ENCODE measurements at places on chromosomes 7 and 10.

DNA sequence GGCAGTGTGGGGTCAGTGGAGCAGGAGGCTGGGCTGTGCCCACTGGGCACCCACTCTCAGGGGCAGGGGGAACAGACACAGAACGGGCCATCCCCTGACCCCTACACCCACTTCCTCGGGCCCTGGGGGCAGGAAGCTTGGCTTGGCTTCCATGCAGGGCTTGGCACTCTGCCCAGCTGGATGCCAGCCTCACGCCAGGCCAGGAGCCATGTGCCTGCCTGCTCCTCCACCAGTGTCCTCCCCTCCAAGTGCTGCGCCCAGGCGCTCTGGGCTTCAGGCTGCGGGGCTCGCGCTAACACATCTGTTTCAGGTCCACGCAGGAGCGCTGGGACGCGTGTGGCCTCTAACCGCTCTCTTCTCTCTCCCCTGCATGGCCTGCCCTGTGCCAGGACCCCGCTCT, 12.7 kb downstream of the LDB3 start:
- no peak for DNase-seq

GRCh38 chr10:106714734-106715555, 449.6 kb downstream of the SORCS1 start:
- DNase-seq, result no peak

DNA sequence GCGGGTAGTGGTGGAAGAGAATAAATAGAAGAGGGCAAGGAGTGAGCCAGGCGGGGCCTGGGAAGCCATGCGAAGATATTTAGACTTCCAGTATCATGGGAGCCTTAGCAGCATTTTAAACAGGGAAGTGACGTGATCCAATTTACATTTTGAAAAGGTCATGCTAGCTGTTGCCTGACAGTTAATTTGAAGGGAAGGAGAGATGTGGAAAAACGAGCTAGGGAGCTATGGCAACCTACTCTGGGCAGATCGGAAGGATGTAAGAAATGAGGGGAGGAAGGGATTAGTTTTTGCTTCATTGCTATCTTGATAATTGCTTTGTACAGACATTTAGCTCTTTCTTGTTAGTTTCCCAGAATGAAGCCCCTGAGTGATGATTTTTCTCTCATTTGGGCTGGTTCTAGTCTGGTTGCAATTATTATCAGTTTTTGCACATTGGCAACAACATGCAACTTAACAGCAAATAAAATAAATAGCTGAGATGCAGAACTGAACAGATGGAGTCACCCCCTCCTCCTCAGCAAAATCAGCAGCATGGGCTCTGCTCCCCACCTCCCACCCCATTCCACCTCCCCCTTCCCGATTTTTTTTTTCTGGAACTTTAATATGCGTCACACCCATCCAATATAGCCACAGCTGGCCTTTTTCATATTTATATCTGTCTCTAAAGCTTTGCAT, 13.0 kb upstream of the CALU start:
- no peak for DNase-seq

- DNase-seq, result no peak
Measured at GRCh38 chr7:150958597-150958996, 19.5 kb downstream of the KCNH2 start.

- DNase-seq, result no peak
Measured at GRCh38 chr7:71787513-71787912, 624.6 kb downstream of the CALN1 start.

GRCh38 chr10:132097609-132098377, 32.0 kb downstream of the JAKMIP3 start:
- DNase-seq, result no peak

All from GM12864 (cell line).